ENCODE measurements at places on chromosomes 6 and 20. TPM values are rescaled to one million over a fixed set of nuclear protein-coding genes. Genes with fewer than 3 reads are reported as not detected.

GRCh38 chr6:169518451-169518850, 183.4 kb downstream of the WDR27 start:
- no peak for DNase-seq

GRCh38 chr20:21435576-21435975, 38.2 kb upstream of the NKX2-4 start:
- no peak for DNase-seq

DNA sequence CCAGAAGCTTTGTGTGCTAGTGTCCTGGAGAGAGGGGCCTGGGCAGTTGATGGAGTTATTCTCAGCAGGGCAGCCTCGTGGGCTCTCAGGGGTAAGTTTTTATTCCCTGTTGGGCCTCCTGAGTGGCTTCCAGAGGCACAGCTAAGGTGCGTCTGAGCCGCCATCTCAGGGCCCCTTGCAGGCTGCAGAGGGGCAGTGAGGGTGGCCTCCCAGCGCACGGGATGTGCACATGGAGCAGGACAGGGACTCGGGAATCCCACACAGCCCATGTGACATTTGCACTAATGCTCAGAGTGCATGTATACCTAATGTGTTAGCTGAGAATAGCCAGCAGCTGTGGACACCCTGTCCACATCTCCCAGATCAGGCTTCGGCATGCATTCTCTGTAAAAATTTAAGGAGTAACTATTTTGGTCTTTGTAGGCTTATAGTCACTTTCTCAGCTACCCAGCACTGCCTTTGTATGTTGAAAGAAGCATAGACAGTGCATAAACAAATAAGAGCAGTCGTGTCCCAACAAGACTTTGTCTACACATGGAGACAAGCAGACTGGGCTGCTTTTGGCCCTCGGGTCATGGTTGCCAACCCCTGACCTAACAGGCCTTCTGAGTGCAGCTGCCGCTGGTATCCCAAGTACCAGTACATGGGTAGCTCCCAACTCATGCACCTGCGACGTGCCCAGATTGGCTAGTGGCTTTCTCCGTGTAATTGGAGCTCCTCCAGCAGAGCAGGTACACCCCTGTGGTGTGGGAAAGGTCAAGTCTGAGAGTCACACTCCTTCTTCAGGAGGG, 18.6 kb upstream of the CST9L start:
- no peak for DNase-seq

GRCh38 chr6:92684386-92684785, 735.0 kb downstream of the EPHA7 start:
- DNase-seq, result no peak

DNA sequence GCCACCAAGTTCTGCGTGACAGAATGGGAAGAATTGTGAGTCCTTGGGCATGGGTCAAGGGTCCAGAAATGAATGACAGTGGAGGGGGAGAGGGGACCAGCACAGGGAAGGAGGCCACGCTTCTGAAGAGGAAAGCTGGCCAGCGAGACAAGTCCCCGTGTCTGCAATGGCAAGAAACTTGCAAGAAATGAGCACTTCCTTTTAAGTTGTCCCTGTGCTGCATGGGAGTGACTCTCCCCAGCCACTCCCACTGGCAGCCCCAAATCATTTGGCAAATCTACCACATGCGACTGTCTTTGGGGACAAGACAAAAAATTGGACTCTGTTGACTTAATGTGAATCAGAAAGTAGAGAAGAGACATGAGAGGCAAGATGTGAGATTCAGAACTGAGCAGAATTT, 242.2 kb upstream of the RREB1 start:
- DNase-seq, result no peak

GRCh38 chr6:82182756-82183155, 64.8 kb downstream of the IBTK start:
- no peak for DNase-seq

GRCh38 chr6:85640821-85641220, 1.9 kb downstream of the SYNCRIP start:
- DNase-seq, result no peak

DNA sequence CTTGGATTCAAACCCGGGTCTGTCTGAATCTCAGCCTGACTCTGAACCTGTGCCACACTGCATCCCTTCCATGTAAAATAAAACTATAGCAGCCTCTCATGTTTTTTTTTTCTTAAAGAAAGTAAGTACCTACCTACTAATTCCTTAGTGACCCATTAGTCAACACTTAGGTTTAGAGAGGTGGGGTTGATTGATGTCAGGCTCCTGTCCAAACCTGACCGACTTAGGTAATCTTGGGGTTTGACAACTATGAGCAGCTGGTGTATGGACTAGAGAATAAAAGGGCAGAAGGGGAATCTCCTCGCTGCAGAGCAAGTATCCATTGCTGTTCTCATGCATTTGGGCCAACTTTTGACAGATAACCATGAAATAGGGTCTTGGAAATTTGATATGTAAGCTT, 6.5 kb downstream of the NKAIN2 start:
- DNase-seq, result no peak

DNA sequence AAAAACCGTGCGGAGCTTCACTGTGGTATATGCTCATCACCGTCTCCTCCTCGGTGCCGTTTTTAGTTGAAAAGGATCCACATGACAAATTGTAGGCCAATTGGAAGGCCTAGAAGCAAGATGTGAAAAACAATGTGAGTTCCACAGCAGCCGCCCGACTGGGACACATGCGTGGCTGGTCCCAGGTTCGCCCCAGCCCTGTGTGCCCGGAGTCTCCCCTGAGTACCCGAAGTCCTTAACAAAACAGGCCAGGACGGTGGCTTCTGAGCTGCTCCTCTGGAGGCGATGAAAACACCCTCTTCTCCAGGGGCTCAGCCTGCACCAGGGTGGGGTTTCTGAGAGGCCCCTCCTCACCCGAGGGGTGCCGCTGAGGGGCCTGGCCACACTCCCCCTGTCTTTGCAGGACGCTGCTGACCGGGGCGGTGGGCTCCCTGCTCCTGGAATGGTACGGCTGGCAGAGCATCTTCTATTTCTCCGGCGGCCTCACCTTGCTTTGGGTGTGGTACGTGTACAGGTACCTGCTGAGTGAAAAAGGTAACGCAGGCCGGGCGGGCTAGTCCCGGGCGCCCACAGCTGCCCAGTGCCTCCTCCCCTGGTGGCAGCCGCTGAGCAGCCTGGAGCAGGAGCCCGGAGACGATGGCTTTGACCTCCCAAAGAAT, 9.8 kb downstream of the SLC17A9 start:
- DNase-seq, result no peak

GRCh38 chr6:27374824-27375612, 13.5 kb upstream of the ZNF391 start:
- no peak for DNase-seq

- no peak for DNase-seq
Observed at GRCh38 chr6:41784581-41785171, 2.8 kb upstream of the TOMM6 start.

GRCh38 chr6:135499441-135500340, 2.2 kb upstream of the AHI1 start:
- DNase-seq, result no peak

DNA sequence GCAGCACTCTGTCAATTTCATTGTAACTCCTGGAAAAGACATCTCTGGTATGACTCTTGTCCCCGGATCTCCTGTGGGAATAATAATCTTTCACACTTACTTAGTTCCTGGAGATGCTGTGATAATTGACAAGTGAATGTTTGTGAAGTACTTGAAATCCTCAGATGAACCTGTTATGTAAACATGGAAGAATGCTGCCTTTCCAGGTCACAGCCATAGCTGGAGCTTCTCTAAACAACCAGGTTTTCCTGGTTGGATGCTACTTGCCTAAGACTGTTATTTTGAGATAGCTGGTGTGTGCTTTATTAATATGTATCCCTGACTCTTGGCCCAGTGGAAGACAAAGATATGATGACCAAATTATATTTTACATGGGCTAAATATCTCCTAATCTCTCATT, 228.6 kb downstream of the KCNQ5 start:
- DNase-seq, result no peak

GRCh38 chr20:46164254-46164653, 46.1 kb downstream of the CD40 start:
- no peak for DNase-seq

GRCh38 chr20:51487565-51488268, 54.8 kb downstream of the NFATC2 start:
- no peak for DNase-seq

DNA sequence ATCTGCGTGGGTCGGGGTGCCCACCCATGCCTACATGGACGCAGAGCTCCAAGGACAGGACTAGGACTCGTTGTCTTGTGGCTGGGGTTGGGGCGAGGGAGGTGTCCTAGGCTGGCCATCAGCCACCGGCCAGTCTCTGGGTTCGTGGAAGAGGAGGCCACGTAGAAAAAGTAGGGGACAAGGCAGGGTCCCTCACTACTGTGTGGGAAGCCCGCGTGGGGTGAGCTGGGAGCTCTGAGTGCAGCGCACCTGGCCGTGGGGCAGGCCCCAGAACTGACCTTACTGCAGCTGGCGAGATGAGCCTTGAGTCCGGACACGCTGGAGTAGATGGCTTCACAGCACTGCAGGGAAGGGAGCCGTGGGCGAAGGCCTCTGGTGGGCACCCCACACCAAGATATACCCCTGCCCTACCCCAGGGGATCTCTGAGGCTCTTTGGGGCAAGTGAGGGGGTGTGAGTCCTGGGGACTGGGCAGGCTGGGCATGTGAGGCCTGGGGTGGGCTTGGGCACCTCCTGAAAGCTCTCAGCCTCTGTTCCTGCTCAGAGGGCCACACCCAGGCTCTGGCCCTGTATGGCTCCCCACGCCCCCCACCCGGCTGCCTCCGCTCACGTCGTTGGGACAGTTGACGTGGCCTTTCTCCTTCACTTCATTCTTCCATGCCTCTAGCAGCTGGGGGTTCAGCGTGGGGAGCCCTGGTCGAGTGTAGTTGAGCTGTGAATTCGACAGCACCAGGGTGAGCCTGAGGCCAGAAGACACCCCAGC, 5.6 kb upstream of the UCKL1 start:
- DNase-seq, result no peak

DNA sequence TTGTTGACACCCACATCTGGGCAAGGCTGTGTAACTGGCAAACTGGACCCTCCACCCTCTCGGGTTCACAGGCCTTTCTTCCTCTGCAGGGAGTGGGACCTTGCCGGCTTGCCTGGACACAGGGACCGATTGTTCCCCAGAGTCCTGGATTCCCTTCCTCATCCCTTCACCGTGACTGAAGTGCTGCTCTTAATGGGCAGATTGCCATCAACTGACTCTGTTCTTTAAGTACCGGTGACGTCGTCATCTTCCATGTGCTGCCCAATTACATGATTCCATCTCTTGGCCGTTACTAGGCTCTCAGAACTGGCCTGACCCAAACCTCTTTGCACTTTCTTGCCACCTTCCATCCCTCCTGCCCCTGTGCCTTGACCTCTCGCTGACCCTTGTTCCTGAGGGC, 85.4 kb downstream of the EYA4 start:
- no peak for DNase-seq

- DNase-seq, result no peak
Observed at GRCh38 chr6:26477426-26477825, 19.7 kb downstream of the BTN2A1 start.

DNA sequence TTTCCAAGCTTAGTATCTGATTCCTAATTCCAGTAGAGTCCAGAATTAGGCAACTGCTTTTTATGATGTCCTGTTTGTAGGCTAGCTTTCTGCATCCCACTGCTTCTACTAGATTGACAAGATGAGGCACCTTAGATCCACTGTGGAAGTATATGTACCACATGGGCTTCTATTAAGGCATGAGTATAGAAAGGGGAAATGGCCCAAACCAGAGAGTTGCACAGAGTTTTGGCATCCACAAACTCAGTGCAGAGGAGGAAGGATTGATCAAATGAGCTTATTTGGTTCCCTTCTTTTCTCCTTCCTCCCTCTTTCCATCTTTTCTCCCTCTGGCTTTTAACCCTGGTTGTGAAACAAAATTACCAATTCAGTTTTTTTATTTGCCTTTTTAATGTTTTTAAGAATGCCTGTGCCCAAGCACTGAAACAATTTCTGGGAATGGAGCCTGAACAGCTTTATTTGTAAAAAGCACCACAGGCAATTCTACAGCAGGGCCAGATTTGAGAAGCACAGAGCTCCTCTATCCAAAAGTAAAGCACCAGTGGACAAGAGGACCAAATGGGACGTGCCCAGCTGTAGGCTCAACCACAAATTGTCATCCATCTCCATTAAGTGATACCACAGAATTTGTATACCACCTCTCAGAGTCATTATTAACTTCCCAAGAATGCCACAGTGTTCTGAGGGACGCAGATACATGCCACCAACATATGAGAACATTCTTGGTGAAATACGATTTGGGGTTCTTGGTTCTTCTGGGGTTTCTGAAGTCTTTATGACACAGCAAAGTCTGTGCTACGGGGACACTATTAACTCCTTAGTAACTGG, 969.1 kb downstream of the KIF16B start:
- DNase-seq, result no peak

- DNase-seq, result no peak
Observed at GRCh38 chr20:32411955-32412706, 54.0 kb downstream of the ASXL1 start.

GRCh38 chr6:5996714-5997419, 9.9 kb downstream of the NRN1 start:
- no peak for DNase-seq

- DNase-seq, result no peak
Observed at GRCh38 chr20:62921119-62921687, 5.1 kb downstream of the DIDO1 start.

GRCh38 chr20:56440346-56441007, 27.9 kb upstream of the RTF2 start:
- no peak for DNase-seq

DNA sequence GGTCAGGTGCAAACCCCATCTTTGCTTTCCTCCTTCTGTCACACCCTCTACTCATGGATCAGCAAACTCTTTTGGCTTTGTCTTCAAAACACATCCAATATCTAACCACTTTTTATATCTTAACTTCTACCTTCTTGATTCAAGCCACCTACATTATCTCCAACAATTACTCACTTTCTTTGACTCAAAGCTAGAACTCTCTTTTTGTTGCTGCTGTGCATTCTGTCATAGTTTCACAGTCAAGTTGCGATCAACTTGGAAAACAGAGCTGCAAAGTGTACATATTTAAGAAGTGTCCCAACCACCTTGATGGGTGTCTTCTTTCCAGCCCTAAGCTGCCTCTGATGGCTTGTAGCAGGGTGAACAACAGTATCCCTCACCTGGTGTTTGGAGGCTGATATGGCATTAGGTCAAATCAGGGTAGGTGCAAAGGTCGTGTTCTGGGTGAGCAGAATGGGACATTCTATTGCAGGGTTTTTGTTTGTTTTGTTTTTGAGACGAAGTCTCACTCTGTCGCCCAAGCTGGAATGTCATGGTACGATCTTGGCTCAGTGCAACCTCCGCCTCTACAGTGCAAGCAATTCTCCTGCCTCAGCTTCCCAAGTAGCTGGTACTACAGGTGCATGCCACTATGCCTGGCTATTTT, 43.4 kb upstream of the RALGAPA2 start:
- DNase-seq, result no peak

Gene DLL1
- 8.3 TPM for total RNA-seq

Gene CLPSL1
- total RNA-seq, result not detected

Gene SLX4IP
- 3.4 TPM for total RNA-seq

Gene CTAGE9
- not detected for total RNA-seq

Gene KCNQ2
- not detected for total RNA-seq

Gene PLAGL1
- total RNA-seq, result 15.2 TPM

Gene RSPH9
- not detected for total RNA-seq
